ENCODE measurements at places on chromosomes 13 and 19. TPM values are rescaled to one million over a fixed set of nuclear protein-coding genes. Genes with fewer than 3 reads are reported as not detected.
A peak's percentile ranks its signal among the peaks of the same experiment; 100 is the strongest.

KLK2 gene
- polyA plus RNA-seq: not detected

GNA15 gene
- not detected for polyA plus RNA-seq

- no peak for DNase-seq
Observed at GRCh38 chr13:47139519-47139918, 242.7 kb upstream of the HTR2A start.

DNA sequence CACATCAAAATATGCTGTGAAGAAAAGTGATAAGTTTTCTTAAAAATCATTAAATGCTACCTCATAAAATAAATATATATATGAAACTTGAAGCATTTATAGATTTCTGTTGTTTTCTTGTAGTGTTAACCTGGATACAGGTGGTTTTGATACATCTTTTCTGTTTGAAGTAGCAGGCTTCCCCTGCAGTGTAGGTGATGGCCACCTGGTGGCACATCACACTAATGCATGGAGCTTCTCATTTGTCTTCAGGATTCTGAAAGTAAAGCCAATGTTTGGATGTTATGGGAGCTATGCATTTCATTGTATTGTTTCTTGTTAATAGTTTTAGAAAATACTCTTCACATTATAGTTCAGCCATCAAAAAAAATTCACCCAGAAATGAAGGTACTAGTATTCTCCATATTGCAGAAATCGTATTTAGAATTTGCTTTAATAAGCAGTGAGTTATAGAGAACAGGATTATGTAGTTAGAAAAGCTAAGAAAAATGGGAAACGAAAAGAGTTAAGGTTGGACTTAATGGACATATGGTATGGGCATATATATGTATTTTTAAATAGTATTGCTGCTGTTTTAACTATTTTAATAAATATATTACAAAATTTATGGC lies 18.7 kb downstream of the GPR180 start:
- DNase-seq: peak; percentile 49
